Daoy (cell line): ENCODE measurements at places on chromosomes 5 and 9. TPM values are rescaled to one million over a fixed set of nuclear protein-coding genes. Genes with fewer than 3 reads are reported as not detected.

The PTGES2 gene
- total RNA-seq, result 109 and 136 TPM in 2 replicates

The FNBP1 gene
- 15.8 and 18.2 TPM in 2 replicates for total RNA-seq

The PRR16 gene
- 1.3 and 3.3 TPM in 2 replicates for total RNA-seq

The CARD9 gene
- total RNA-seq, result 0.36 and 1.1 TPM in 2 replicates

The SLCO6A1 gene
- 0.48 TPM in 1 of 2 replicates, not detected in the other for total RNA-seq

The SELENOP gene
- not detected in 2 replicates for total RNA-seq

The QRFP gene
- total RNA-seq, result not detected in 2 replicates

The GARIN3 gene
- total RNA-seq, result not detected in 2 replicates

The RBM22 gene
- total RNA-seq, result 51.4 and 51.9 TPM in 2 replicates

The ZNF483 gene
- total RNA-seq, result 3.1 and 7.6 TPM in 2 replicates

The RNF180 gene
- 2.4 and 4.3 TPM in 2 replicates for total RNA-seq

The PGM5 gene
- total RNA-seq, result 0.57 TPM in 1 of 2 replicates, not detected in the other

The BTNL3 gene
- not detected in 2 replicates for total RNA-seq

The FAM153A gene
- not detected in 2 replicates for total RNA-seq

The UIMC1 gene
- 34.5 and 39.7 TPM in 2 replicates for total RNA-seq
